ENCODE measurements at places on chromosomes 6 and 20.

- no peak for DNase-seq
These were observed 9.4 kb downstream of the ABCC10 start for GRCh38 chr6:43436577-43437282.

- no peak for DNase-seq
These were observed 66.1 kb upstream of the SLC22A16 start for GRCh38 chr6:110542311-110543024.

DNA sequence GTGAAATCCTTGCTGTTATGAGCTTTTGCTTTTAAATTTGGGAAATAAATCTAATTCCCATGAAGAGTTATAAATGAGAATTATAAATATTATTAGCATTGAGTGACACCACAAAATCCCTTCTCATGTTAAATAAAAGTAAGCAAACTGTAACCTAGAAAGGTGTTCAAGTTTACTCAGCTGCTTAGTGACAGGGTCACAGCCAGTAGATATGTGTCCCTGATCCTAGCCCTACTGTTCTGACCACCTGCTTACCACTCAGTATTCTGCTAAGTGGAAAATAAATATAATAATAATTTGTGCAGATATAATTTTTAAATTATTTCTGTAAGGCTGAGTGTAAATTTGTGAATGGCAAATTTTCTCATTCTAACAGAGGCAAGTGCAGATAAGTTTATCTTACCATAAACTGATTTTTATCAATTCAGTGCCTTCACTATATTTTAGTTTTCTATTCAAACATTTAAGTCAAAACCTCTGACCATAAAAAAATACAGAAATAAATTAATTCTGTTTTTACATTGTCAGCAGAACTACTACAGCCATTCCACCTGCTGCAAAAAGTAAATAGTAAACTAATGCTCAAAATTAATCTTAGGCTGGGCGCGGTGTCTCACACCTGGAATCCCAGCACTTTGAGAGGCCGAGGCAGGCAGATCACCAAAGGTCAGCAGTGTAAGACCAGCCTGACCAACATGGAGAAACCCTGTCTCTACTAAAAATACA is 118.2 kb downstream of the TENT5A start:
- DNase-seq: peak; percentile 33

- no peak for DNase-seq
These were observed 16.0 kb downstream of the ANKS1A start for GRCh38 chr6:34904990-34905613.

DNA sequence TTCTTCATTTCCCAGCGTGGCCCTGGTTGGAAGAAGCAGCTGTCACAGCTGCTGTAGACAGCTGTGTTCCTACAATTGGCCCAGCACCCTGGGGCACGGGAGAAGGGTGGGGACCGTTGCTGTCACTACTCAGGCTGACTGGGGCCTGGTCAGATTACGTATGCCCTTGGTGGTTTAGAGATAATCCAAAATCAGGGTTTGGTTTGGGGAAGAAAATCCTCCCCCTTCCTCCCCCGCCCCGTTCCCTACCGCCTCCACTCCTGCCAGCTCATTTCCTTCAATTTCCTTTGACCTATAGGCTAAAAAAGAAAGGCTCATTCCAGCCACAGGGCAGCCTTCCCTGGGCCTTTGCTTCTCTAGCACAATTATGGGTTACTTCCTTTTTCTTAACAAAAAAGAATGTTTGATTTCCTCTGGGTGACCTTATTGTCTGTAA is 292.7 kb downstream of the ESR1 start:
- DNase-seq: no peak

DNA sequence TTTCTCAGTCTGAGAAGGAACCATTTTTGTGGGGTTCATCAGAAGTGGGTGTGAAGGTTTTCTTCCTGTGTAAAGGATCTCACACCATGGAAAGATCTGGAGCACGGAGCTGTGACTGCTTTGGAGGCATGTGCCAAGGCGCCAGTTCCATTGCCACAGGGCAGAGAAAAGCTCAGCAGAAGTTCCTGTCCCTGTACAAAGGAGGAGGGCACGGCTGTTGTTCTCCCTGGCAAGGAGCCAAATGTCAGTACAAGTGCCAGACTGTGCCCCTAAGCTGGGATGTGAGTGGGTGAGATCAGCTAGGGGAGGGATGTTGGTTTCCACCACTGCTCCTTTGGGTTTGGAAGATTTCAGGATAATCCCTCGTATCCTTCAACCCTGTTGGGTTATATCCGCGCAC is 117.3 kb downstream of the CRYBG1 start:
- DNase-seq: no peak

- no peak for DNase-seq
These were observed 179.6 kb upstream of the CCN2 start for GRCh38 chr6:132130626-132131298.

- no peak for DNase-seq
These were observed 86.8 kb downstream of the COL12A1 start for GRCh38 chr6:75118925-75119515.

DNA sequence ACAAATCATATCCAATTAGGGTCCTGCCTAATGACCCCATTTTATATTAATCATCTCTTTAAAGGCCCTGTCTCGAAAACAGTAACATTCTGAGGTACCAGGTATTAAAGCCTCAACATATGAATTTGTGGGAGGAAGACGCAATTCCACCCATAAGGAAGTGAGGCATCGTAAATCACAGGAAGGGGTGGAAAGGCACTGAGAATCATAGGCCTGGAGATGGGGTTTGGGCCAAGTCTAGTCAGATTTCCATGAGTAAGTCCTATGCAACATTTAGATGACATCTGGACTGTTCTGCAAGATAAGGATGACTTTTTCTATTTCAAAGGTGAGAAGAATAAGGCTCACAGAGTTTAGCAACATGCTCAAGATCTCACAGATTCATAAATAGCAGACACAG is 534.0 kb downstream of the KHDRBS2 start:
- DNase-seq: no peak

DNA sequence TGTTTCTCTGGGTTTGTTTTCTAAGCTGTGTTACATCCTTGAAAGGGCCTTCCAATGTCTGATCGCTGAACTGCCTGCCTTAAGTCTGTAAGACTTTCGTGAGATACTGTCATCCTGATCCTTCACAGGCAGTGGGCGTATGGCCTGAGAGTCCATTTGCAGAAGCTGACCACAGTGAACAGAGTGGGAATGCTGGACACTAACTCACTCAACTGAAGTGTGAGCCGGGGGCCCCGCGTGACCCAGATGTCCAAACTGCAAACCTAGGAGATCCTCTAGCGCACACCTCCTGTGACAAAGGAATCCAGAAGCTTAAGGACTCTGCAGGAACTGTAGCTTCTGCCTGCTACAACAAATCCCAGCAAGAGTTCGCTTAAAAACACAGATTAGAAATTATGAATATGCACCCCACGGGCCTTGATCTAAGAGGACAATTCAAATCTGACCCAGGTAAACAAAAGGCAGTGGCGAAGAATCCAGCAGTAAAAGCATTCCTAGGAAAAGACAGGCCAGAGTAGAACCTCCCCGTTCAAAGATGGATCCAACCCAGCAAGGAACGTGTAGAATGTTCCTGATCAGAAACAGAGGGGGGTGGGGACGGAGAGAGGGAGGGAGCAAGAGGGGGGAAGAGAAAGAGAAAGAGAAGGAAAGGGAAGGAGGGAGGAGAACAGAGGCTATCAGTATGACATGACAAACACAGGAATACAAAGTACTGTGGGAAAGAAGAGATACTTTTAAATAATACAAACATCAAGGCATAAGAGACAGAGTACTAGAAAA is 135.0 kb upstream of the AFDN start:
- DNase-seq: no peak

GRCh38 chr6:57108691-57109090 is 18.7 kb downstream of the ZNF451 start:
- DNase-seq: no peak

- no peak for DNase-seq
These were observed 8.1 kb downstream of the CEBPB start for GRCh38 chr20:50198716-50199115.

- no peak for DNase-seq
These were observed 13.4 kb upstream of the GHRH start for GRCh38 chr20:37274851-37275524.

DNA sequence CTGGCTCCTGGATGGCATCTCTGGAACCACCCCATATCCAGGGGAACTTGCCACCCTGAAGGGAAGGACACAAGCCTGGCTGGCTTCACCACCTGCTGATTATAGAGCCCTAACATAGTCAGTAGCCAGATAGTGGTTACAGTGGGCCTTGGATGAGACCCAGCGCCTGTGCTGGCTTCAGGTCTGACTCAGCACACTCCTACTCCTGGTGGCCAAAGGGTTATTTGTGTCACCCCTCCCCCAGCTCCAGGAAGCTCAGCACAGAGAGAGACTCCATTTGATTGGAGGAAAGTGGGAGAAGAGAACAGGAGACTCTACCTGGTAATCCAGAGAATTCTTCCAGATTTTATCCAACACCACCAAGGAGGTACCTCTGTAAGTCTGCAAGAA is 12.8 kb downstream of the SNX14 start:
- DNase-seq: no peak

DNA sequence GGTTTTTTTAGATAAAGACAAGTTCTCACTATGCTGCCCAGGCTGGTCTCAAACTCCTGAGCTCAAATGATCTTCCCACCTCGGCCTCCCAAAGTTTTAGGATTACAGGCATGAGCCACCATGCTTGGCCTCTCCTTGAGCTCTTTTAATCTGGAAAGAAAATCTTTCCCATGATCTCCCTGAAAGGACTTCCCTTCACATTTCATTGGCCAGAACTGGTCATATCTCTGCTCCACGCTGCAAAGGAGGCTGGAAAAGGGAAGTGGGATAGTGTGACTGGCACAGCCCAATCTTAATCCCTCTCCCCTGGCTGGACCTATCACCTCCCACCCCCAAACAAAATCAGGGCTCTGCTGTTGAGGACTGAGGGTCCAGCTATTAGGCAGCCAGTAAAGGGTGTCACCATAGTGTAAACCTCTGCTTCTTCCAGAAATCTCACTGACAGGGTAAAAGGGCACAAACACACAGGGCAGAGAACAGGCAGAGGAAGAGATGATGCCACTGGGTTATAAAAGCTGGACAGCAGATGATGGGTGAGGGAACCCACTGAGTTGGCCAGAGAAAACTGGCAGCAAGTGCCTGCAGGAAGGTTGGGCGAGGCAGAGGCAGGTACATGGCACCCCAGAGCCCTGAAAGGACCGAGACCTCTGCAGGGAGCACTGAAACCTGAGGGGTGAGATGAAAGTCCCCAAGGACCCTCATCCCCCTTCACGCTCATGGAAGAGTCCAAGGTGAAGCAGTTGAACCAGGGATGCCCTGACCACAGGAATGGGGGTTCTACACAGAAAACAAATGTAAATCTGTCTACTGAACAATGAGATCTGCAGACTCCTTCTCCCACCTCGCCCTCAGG is 83.1 kb upstream of the PTPN1 start:
- DNase-seq: no peak

DNA sequence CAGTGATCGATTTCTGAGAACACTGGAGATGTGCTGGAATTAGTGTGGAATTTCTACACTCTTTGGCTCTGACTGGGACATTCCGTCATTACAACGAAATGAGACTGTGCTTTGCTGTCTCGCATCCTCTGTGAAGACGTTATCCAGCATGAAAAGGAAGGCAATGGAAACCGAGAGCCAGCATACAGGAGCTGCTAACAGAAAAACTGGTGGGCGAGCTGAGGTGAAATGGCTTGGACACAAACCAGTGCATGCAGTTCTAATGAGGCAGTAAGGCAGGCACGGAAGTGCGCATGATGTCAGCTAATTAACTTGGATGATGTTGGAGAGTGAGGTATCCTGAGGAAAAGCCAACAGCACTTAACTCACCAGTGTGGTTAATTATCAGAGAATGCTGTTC is 202.8 kb upstream of the AGPAT4 start:
- no peak for DNase-seq

- DNase-seq: no peak
These were observed 678.6 kb upstream of the CITED2 start for GRCh38 chr6:140052736-140053729.

DNA sequence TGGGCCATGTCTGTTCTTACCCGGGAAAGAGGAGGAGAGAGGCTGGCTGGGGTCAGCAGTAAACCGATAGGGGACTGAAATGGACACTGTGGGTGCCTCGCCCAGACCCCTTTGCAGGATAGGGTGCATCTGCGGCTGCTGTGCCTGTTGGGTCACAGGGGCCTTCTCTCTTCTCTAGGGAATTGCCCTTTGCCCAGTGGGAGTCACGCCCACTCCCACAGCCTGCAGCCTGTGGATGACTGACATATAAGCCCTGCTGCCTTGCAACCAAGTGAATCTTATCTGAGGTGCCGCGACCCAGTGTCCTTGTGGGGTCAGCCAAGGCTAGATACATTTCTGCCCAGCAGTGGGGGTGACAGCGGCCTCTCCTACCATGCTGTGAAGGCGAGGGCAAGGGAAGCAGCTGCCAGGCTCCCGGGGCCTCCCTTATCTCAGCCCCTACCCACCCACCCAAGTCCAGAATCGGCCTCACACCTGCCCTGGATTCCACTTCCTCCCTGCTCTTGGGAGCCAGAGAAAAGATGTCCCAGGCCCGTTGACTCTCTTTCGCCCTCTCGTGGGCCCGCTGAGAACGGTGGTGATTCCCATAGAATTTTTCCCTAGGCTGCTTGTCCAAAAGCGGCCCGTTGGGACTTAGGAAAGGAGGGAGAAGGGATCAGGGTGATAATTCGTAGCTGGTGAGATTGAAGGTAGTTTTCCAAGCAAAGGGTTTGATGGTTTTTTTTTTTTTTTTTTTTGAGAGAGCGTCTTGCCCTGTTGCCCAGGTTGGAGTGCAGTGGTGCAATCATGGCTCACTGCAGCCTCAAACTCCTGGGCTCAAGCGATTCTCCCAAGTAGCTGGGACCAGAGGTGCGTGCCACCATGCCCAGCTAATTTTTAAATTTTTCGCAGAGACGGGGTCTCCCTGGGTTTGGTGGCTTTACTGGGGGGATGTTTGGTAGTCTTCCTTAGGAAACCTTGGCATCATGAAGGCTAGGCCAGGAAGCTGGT is 76.4 kb upstream of the RNF24 start:
- DNase-seq: peak; percentile 46

GRCh38 chr20:63536997-63537524 is at the start of gene PTK6:
TSS of gene PTK6 (minus strand) at chr20:63537376. CDS start at chr20:63537314, 62 bp downstream.
- no peak for DNase-seq

GRCh38 chr6:16836144-16836981 is 75.1 kb upstream of the ATXN1 start:
- DNase-seq: no peak

- no peak for DNase-seq
These were observed 34.7 kb downstream of the SLC2A4RG start for GRCh38 chr20:63774306-63774705.

DNA sequence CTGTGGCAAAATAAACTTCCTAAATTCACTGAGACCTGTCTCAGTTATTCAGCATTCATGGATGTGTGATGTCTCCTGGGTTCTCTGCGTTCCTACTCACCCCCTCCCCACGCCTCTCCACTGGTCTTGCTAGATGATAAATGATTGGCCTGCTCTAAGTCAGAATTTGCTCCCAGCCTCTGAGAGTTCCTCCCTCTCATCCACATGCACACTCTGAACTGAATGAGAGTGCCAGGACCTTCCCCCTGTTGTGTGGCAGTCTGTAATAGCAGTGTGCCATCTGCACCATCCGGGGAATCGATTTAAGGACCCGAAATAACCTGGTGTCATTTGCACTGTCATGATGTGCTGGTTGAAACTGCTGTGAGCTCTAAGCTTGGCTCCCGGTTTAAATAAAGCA is 135.8 kb upstream of the AFDN start:
- no peak for DNase-seq

DNA sequence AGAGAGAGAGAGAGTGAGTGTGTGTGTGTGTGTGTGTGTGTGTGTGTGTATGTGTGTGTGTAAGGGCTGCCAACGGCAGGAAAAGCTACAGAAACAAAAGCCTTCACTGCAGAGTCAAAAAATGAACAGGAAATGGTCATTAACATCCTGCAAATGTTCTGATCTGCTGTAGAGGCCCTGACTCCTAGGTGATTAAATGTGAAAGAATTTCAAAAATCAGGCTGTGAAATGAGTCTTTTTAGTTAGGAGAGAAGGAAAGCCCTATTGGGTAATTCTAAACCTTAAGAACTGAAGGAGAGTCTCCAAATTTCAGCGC is 166.5 kb upstream of the MYLIP start:
- DNase-seq: no peak
